Posterior vena cava (tissue), 2 donors: ENCODE measurements at places on chromosomes 12 and 14. TPM values are rescaled to one million over a fixed set of nuclear protein-coding genes. Genes with fewer than 3 reads are reported as not detected.
A peak's percentile ranks its signal among the peaks of the same experiment; 100 is the strongest.

DNA sequence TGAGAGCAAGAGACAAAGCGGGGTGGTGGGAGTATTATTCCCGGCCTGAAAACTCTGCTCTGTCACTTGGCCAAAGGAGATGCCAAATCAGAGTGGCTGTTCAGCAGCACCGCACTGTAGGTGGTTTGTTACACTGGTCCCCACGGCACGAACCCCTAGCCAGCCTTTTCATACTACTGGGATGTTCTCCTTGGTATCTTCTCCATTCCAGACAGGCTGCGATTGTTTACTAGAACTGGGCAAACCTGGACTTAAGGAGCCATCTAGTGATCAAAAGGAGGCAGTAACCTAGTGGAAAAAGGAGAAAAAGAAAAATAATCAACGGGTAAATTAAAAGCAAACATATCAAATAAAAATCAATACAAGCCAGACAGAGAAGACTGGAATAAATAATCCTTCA lies 58.9 kb upstream of the TMTC2 start:
- DNase-seq, result no peak

DNA sequence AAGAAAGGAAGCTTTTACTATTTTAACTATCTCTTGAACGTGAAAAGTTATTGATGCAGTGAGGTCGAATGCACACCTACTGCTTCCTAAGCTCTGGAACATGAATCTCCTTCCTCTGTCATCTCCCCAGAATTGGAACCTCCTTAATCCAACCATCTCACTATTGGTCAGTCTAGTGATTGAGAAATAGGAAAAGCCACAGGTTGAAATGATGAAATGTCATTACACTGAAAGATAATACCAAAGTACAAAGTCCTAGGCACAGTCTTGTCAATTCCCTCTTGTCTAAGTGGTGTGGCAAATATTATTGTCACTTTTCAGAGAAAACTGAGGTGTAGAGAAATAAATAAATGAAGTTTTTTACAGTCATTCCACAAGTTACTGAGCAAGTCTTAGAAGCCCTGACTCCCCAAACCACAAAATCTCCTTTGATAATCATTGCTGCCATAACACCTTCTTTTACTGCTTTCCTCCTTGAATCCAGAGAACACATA lies 19.5 kb upstream of the HIGD1C start:
- no peak for DNase-seq

- no peak for DNase-seq
These were observed 160.2 kb downstream of the DAD1 start for GRCh38 chr14:22428700-22429291.

DNA sequence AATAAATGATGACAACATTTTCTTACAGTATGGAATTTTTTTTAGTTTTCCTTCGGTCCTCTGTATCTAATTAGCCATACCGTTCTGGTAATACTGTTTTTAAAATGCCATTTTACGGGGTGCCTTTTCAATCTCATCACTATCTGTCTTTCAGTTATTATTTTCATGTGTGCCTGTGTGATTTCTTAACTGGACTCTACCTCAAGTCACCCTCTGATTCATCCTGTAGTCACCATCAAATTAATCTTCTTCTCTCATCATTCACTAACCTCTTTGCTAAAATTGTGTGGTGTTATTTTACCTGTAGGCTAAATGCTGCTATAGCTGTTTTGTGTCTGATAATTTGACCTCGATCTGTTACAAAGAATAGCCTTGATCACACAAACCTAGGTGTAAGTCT lies 16.0 kb upstream of the CCT2 start:
- DNase-seq, result no peak

GRCh38 chr14:91293281-91293680 lies 48.8 kb upstream of the GPR68 start:
- DNase-seq, result no peak

- no peak for DNase-seq
These were observed 31.8 kb downstream of the LTBP2 start for GRCh38 chr14:74580275-74580672.

The TMEM253 gene
- not detected for total RNA-seq

DNA sequence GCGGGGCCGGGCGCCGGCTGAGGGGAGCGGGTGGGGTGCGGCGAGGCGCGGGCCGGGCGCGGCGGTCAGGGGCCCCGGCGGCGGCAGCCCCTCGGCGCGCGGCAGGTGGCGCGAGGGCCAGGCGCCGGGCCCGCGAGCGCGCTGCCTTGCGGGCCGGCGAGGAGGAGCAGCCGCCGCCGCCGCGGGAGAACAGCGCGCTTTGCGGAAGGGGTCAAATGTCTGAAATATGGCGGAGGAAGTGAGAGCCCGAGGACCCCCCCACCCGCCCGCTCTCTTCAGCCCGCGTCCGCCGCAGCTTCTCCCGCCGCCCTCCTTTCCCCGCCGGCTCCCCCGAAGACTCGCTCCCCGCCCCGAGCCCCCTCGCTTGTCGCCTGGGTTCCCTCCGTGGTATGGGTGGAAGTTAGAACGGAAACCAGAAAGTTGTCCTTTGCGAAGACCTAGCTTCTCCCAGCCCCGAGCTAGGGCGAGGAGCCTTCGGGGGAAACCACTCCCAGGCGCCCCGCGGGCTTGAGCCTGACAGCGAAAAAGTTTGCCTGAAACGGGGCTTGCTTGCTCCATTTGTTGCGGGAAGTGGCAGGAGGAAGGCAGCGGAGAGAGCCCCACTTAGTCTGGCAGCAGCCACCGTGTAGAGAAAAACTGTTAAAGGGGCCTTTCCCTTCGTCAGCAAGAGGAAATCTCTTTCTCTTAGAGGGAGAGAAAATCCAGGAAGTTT lies 551 bp downstream of the RAP1B start:
- DNase-seq, result peak; percentile 89

- no peak for DNase-seq
These were observed 8.5 kb upstream of the PLEKHH1 start for GRCh38 chr14:67524634-67524963.

The CTSG gene
- total RNA-seq, result 6.9 TPM
